CD4-positive, alpha-beta T cell treated with Interleukin-12 subunit alpha and Interleukin-12 subunit beta, for 1 hour (primary cell): ENCODE measurements at places on chromosomes 4 and X.

GRCh38 chr4:141127884-141128283 is 5.4 kb downstream of the RNF150 start:
- DNase-seq, result no peak

- no peak for DNase-seq
These were observed 181.9 kb upstream of the PPARGC1A start for GRCh38 chr4:24071612-24072372.

- DNase-seq, result no peak
These were observed 21.4 kb downstream of the NKX6-1 start for GRCh38 chr4:84477738-84478137.

GRCh38 chr4:147479376-147479775 is 1.5 kb upstream of the EDNRA start:
- no peak for DNase-seq

DNA sequence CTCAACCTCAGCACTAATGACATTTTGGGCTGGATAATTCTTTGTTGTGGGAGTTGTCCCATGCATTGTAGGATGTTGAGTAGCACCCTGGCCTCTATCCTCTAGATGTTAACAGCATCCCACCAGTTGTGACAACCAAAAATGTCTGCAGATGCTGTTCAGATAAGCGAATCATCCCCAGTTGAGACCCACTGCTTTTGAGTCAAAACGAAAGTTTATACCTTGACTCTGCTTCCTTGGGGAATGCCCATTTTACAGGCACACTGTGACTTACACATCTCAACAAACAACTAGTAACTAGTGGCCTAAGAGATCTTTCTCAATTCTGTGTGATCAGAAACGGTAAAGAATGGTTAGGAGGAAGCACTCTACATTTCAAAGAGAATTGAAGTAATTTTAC is 37.0 kb downstream of the SEPSECS start:
- no peak for DNase-seq

DNA sequence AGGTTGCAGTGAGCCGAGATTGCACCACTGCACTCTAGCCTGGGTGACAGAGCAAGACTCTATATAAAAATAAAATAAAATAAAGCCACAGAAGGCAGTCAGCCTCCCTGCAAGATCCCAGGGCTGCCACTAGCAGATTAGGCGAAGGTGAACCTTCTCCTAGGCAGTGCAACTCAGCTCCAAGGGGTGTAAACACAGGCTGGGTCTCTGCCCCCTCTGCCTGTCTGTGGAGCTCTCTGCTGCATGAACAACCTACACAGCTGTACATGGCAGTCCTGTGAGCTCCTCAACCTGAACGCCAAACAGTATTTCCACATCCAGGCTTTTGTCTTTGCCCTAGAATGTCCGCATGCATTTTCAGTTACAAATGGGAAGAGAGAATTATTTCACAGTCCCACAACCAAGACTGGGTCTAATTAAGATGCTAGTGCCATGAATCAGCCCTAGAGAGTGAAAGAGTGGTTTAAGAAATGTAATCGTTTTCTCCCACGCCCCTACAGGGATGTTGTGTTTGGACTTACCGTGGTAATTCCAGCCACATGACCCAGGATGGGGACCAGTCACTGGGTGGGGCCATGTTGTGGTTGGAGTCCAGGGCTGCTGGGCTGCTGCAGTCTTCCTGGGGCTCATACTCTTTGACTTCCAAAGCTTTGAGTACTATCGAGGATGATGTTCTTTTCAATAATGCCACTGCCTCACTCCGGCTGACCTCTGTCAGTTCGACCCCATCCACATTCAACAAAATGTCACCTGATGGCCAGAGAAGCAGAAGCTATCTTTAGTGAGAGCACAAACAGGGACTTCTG is 99.0 kb downstream of the FIP1L1 start:
- no peak for DNase-seq

GRCh38 chrX:10014462-10015354 is 47.5 kb downstream of the CLDN34 start:
- DNase-seq, result peak; percentile 83

- DNase-seq, result peak; percentile 54
These were observed 28.1 kb upstream of the MAN2B2 start for GRCh38 chr4:6546681-6547447.

DNA sequence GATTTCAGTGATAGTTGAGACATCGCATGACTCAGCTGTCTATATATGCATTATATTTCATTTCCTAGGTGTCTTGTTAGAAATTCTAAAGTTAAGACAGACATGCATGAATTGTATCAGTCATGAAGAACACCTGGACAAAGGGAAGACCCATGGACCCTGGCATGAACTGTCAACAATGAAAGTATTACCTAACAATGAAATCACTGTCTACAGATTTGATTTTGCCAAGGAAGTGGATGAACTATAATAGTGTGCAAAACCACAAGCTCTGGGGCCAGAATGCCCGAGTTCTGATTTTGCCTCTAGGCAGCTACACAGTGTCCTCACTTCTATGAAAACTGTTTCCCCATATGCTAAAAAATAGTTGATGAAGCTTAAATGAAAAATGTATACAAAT is 386.1 kb downstream of the NLGN4X start:
- DNase-seq, result no peak

DNA sequence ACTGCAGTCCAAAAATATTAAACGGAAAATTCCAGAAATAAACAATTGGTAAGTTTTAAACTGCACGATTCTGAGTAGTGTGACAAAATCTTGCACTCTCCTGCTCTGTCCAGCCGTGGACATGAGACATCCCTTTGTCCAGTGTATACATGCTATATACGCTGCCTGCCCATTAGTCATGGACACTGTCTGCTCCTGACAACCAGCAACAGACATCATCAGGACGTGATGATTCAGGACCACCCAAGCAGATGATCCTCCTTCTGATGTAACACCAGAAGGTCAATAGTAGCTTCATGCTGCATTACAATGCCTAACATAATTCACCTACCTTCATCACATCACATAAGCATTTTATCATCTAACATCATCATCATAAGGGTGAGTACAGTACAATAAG is 36.3 kb downstream of the ATRX start:
- DNase-seq, result no peak

DNA sequence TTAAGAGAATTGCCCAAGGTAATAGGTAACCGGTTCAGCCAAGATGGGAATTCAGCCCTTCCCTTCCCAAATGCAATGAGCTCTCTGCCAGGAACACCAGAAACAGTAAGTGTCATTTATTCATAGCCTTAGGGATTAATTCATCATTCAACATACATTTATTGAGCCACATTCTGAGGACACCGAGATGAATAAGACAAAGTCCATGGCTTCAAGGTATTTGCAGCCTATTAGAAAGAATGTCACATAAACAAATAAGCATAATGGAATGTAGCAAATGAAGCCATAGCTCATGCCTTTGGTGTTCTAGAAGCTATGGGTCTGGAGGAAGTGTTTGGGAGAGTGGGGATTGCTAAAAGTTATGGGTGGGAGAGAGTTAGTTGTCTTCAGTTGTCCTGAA is 6.3 kb upstream of the TAB3 start:
- no peak for DNase-seq

DNA sequence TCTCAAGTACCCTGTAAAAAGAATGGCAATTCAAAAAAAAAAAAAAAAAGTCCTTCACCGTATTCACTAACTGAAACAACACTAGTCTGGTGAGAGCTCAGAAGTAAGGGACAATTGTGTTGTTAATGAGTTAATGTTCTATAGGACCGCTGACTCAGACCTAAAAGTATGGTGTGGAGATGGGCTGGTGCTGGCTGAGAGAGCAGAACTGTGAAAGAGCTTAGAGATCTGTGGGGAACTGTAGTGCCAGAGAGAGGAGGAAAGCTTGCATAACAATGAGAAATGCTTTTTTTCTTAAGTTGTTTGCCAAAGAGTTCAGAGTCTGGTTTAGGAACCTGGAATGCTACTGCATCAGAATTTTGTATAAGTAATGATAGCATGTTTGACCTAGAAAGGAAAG is 65.1 kb downstream of the LHFPL1 start:
- DNase-seq, result no peak

DNA sequence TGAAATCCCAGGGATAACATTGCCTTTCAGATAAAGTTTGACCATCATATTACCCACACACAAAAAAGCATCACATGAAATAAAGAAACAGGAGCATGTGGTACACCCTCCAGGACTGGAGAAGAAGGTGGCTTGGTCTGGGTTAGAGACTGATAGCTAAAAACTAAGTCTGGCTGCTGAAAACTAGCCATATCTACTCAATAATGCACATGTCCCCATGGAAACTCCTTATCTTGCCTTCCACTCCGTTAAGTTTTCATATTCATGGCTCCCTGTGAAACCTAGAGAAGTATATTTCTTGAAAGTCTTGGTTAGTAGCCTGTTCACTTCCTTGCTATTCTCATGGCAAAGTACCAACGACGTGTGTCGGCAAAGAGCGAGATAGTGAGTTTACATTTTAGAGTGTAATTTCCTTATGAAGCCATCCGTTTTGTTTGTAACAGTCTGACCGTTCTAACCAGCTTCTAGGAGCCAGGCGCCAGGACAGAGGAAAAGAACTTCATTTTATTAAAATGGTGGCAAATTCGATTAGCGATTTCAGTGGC is 6.7 kb upstream of the DCTD start:
- DNase-seq, result no peak

DNA sequence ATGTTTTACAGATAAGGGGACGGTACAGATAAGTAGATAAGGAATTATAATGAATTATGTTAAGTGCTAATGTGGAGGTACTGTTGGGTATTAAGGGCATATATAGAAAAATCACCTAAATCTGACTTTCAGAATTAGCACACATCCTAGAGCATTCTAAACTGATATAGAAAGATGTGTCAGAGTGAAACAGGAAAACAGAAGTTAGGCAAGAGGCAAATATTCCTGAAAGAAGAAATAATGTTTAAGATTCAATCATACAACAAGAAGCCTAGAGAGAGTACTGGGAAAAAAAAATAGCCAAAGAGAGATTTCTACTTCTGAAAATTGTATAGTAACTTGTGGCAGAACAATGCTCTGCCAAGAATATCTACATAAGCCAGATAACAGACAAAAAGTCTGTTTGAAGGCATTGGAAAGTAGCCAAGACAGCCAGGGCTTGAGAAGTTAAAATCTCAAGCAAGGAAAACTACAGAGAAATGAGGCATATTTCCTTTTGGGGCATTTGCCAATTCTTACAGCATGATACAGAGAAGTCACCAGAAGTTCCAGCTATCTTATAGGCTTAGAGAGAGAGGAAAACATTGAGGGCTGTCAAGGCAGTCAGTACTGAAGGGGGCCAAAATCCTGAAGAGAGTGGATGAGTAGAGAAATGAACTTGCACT is 646.0 kb downstream of the RPA4 start:
- no peak for DNase-seq

DNA sequence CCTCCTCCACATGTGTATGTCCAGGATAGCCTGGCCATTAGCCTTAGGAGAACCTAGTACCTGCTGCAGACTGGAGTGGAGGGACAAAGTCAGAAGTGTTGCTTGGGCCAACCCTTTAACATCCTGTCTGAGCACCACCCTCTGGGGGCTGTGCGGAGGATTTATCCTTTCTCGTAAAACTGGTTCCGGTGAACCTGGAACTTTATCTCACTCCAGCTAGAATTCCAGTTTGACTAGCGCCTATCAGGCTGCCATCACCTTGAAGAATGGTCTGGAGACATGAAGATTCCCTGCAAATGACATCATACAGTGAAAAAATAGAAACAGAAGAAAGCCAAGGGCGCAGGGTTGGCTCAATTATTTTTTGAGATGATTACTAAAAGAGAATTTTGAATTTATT is 4.0 kb downstream of the TCEAL8 start:
- DNase-seq, result no peak

GRCh38 chr4:107283587-107284559 is 247.8 kb upstream of the DKK2 start:
- no peak for DNase-seq

DNA sequence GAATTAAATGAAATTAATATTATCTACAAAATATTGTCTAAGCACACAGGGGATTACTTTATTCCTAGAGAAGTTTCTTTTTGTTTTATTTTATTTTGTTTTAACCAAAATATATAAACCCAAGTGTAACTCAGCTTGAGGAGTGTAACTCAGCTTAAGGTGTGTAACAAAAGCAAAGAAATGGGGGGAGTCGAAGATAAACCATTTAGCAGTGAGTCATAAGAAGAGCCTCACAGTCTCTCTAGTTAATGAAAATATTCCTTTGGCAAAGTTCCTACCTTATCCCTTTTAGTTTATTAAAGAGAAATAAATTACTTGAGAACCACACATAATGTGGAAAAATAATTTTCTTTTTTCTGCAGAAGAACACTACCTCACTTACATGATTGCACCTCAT is 261.8 kb downstream of the KCTD8 start:
- no peak for DNase-seq

DNA sequence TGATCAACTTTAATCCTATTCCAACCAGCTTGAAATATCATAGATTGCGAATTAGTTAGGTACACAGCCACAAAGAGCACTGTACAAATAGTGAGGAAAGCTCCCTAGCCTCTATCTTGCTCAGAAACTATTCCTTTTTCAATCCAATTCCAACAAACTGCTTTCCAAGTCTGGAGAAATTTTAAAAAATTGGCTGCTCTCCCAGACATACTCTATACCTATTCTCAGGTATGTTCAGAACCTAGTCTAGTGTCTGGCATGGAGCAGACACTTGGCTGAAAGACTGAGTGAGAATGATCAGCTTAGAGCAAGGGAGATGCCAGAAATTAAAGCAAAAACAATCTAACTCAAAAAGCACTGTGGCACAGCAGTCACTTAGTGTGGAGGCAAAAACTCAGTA is 105.9 kb downstream of the SLC10A7 start:
- DNase-seq, result no peak

GRCh38 chr4:41257257-41257901 is 651 bp downstream of the UCHL1 start:
- no peak for DNase-seq

- peak; percentile 76 for DNase-seq
These were observed 2.3 kb upstream of the SASH3 start for GRCh38 chrX:129777218-129778030.

DNA sequence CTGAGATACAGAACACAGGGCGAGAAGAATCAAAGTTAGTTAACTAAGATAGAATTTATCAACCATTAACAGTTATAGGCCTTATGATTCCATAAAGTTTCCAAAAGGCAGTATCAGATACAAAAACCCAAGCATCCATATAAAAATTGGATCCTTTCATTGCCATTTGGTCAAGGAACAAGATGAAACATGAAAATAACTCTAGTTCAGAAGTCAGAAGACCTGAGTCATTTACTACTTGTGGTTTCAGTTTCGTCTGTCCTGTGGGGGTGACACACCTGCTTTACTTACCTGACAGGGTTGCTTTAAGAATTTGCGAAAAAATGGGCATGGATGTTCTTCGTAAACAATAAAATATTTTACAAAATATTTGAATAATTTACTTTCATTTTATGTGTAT is 130.8 kb downstream of the ANAPC10 start:
- no peak for DNase-seq

- DNase-seq, result peak; percentile 5
These were observed 8.3 kb upstream of the MAP7D3 start for GRCh38 chrX:136259543-136259942.

GRCh38 chr4:157898836-157899605 is 273.8 kb downstream of the GASK1B start:
- DNase-seq, result no peak

DNA sequence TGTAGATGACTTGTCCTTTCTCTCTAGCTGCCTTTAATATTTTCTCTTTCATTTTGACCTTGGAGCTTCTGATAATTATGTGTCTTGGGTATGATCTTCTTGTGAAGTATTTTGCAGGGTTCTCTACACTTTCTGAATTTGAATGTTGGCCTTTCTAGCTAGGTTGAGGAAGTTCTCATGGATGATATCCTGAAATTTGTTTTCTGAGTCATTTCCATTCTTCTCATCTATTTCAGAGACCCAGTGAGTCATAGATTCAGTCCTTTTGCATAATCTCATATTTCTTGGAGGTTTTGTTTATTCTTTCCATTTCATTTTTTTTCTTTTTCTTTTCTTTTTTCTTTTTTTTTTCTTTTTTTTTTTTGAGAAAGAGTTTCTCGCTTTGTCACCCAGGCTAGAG is 585.7 kb upstream of the PABPC4L start:
- DNase-seq, result no peak
